ENCODE measurements at places on chromosomes 2 and 18. TPM values are rescaled to one million over a fixed set of nuclear protein-coding genes. Genes with fewer than 3 reads are reported as not detected.

DNA sequence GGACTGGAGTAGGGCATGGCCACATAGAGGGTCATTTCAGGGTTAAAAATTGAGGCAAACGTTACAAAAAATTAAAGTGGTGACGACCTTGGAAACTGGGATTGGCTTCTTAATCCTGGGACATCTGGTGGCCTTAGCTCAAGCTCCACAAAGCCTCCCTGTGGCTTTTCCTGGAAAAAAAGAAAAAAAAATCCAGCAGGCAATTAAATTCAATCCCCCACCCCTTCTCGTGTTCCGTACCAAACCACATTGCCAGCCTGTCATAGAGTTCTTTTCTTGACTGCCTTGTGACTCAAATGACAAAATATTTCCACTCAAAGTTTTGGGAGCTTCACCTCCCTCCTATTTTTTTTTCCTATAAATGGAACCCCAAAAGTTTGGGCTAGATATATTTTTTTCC lies 195.6 kb downstream of the HRH4 start:
- DNase-seq, result no peak

GRCh38 chr18:35088921-35089320 lies 47.7 kb downstream of the MAPRE2 start:
- DNase-seq, result no peak

DNA sequence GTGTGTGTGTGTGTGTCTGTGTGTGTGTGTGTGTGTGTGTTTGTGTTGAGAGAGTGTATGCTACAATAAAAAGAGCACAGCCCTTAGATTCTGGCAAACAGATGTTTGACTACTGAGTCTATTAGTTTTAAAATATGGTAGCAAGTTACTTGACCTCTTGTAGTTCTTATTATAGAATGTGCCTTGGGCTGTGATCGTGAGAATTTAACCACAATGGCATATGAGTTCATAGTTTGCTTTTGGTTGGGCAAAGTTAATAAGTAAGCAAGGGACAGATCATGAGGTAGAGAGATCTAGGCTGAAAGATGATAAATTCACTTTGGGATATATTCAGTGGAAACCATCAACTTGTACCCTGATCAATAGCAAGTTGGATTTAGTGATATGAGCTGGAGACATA lies 334.3 kb upstream of the VWC2L start:
- DNase-seq, result no peak

GRCh38 chr2:68809324-68810240 lies 61.6 kb downstream of the BMP10 start:
- no peak for DNase-seq

DNA sequence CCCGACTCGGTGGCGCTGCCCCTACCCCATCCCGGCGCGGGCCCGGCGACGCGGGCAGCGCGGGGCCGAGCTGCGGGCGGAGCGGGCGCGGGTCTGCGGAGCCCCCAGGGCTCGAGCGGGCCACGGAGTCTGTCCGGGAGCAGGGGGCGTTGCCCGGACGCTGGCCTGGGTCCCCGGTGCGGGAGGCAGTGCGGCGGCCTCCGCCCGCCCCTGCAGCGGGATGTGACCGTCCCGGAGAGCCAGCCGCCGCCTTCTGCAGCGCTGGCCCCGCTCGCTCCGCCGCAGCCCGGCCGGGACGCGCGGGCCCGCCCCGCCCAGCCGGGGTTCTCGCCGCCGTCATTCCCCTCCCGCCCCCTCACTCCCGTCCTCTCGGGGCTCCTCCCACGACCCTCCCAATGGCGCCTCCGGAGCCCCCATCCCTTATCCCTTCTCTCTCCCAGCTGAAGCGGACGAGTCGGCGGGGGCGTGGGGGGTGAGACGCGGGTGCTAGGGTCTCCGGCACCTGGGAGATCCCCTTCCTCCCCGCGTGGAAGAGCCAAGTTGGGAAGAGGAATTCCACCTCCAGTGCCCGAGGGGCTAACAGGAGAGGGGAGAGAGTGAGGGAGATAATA lies at the start of gene FNDC4:
TSS of gene FNDC4 (minus strand) at position 257 of the 611 bp plus-strand sequence. CDS start 521 bp downstream, outside the sequence.
- peak; percentile 27 for DNase-seq

GRCh38 chr18:24268784-24269550 lies 128.7 kb downstream of the OSBPL1A start:
- DNase-seq, result no peak

GRCh38 chr2:159139216-159139933 lies 147.1 kb downstream of the WDSUB1 start:
- DNase-seq, result no peak

GRCh38 chr2:219107758-219108157 lies 47.0 kb upstream of the IHH start:
- DNase-seq, result no peak

- peak; percentile 78 for DNase-seq
These were observed 54.0 kb upstream of the STRN start for GRCh38 chr2:37020212-37020886.

NT5C1B gene
- total RNA-seq, result not detected

INPP5D gene
- total RNA-seq, result 43.5 TPM

MBOAT2 gene
- total RNA-seq, result 6.5 TPM

Measured in lung microvascular endothelial cell (primary cell).